ENCODE measurements at places on chromosomes 5 and 9.

DNA sequence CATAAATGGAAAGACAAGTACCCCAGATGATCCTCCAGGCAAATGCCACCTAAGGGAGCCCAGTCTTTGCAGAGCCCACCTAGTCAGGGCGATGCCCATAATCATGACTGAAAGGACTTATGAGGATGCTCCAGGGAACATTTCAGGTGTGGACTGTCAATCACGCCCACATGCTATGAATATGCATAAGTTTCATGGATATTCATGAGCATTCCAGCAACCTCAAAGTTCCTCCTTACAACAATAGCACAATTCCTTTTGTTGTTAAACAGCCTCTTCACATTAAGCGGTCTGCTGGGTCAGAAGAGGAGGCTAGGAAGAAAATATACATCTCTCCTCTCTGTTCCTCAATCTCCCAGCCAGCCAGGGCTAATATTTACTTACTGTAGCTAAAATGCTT lies 161.6 kb downstream of the C5orf15 start:
- DNase-seq, result no peak

DNA sequence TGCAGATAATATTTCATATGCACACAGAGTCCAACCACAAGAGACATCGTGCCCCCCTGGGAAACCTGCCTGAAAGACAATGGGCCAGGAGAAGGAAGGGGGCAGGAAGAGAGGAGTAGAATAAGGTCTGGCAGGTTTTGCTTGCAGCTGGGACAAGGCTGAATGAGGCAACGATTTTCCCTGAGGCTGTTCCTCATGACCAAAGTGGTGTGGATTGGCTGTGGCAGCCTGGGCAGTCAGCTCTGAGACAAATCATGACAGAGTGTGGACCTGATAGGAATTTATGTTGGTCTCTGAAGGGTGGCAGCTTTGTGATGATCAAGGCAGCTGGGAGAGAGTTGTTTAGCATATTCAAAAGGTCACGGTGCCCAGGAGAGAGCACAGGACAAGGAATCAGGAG lies 119.3 kb downstream of the NMUR2 start:
- no peak for DNase-seq

DNA sequence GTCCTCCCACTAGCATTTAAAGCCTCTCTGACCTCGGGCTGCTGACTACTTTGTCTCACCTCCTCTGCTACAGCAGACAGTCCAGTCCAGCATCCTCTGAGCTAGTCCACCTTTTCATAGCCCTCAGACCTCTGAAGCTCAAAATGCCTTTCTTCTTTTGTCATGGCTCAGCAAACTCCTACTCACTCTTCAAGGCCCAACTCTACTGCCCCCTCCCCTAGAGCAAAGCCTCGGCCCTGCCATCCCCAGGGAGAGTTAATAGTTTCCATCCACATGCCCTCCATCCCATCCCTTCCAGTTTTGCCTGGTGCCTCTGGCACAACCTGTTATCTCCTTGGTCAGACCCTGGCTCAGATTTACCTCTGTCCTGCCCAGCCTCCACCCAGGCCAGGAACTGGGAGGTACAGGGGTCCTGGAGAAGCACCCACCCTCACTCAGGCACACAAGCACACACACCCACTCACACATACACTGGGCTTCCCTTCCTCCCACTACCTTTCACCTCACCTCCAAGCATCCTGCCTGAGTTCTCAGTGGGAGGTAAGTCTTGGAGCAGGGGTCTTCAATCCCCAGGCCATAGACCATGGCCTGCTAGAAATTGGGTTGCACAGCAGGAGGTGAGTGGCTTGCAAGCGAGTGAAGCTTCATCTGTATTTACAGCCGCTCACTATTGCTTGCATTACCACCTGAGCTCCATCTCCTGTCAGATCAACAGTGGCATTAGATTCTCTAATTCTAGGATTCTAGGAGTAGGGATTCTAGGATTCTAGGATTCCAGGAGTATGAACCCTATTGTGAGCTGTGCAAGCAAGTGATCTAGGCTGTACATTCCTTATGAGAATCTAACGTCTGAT lies 18.1 kb downstream of the PDLIM4 start:
- DNase-seq, result no peak

DNA sequence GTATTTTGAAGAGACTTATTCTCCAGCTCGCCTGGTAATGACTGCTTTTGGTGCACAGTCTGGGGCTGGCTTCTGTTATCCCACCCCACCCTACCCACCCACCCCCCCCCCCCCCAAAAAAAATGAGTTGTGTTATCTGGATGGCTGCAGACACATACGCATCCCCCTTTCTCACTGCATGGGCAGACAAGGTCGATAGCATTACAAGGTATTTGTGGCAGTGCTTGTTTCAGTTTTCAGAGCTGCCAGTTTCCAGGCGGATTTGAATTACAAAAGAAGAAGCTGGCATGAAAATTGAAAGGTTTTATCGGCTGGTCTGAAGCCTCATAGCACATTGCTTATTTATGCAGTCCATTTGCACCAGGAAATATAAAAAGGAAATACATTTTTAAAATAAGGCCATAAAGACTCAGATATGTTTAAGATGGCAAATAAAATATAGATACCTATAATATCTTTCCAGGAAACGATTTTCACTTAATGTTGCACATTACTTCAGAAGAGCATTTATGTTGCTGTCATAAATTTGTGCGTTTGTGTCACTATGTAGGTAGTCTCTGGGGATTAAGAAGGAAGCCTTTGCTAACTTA lies 85.1 kb upstream of the GRHPR start:
- DNase-seq, result no peak

DNA sequence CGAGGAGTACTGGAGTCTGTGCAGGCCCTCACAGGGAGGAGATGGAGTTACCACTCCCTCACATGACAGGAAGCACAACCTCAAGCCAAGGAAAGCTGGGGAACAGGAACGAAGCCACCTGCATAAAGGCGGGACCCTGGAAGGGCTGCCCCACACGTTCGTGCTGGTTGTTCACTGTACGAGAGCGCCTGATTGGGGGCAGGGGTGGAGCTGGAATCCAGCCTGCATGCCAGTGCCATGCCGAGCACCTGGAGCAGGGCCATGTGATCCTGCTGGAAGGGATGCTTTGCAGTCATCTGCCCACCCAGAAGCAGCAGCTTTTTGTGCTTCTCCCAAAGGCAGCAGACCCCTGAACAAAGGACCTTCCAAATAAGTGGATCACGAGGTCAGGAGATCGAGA lies 11.4 kb downstream of the GRM6 start:
- DNase-seq, result no peak

DNA sequence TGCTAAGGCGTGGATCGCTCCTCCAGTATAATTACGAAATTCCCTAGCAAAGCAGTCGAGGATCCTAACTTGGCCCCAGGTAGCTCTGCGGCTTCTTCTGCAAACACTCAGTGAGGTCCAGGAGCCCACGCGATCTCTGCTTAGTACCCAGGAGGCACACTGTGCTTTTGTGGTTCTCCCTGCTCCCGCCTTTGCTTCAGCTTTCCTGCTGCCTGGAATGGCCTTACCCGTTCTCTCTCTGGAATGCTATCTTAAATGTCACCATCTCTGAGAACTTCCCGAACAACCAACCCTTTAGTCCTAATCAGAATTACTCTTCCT lies 639 bp downstream of the INVS start:
- DNase-seq, result no peak

DNA sequence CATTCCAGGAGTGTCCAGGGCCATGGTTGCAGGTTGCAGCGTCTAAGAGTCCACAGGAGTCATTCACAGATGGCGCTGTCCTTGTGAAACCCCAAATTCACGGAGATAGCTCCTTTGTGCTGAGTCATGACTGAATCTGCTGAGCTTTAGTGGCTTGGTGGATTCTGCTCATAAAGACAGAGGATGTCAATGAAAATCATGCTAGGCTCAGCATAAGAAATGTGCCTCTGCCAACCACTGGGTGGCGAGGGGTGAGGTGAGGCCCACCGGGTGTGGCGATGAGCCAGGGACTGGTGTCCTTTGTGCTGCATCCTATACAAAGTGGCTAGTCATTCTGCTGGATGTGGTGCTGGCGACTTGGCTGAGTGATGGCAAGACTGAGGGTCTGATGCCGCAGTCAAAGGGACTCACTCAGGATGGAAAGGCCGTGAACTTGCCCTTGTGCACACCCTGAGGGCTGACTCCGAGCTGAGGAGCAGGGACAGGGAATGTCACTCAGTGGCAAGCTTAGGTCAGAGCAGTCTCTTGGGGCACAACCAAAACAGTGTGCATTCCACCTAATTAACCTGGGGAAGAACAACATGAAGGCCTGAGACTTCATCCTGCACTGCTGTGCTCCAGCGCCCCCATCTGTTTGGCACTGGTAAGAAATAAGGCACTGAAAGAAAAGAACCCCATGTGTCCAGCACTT lies 71.5 kb downstream of the DAP start:
- DNase-seq, result no peak

DNA sequence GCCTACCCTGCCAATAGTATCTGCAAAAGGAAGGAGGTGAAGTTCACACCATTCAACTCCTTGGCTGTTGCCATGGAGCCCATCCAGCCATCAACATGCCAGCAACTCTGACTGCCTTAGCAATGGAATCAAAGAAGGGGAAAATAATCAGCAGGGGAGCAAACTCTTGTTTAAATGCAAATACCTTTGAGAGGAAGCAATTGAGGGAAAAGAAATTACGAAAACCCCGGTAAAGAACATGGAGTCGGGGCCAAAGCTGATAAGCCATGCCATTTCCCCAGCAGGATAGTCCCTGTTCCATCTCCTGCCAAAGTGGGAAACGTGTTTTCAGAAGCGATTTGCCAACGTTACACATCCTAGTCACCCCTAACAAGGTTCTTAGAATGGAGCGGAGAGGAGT lies 69.0 kb downstream of the MFAP3 start:
- no peak for DNase-seq

DNA sequence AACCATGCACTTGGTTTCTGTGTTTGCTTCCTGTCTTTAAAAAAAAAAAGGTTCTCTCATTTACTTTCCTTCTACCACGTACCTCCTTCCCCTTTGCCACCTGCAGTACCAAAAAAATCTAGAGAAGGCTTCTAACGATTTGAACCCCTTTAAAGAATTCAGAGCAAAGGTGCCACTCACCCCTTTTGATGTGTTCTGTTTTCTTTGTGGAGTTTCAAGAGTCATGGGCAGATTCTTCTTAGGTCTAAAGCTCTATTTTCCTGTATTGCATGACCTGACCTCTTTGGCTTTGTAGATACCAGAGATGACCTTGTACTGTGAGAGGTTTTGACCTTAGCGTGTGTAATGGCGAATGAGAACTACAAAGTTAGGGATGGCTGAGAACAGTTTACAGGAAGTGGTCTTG lies 29.0 kb downstream of the TXNDC8 start:
- DNase-seq, result no peak

DNA sequence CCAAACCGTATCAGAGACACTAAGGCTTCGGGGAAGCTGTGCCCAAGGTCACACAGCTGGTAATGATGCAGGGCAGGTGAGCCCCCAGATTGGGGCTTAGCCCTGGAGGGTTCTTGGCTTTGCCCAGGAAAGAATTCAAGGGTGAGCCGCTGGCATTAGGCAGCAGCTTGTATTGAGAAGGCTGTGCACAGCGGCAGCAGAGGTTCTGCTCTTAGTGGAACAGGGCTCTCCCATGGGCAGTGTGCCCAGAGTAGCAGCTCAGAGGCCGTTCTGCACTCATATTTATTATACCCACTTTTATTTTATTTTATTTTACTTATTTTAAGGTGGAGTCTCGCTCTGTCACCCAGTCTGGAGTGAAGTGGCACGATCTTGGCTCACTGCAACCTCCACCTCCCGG lies 85.8 kb upstream of the IER5L start:
- DNase-seq, result no peak

GRCh38 chr5:74378464-74378863 lies 262.1 kb downstream of the ENC1 start:
- no peak for DNase-seq

DNA sequence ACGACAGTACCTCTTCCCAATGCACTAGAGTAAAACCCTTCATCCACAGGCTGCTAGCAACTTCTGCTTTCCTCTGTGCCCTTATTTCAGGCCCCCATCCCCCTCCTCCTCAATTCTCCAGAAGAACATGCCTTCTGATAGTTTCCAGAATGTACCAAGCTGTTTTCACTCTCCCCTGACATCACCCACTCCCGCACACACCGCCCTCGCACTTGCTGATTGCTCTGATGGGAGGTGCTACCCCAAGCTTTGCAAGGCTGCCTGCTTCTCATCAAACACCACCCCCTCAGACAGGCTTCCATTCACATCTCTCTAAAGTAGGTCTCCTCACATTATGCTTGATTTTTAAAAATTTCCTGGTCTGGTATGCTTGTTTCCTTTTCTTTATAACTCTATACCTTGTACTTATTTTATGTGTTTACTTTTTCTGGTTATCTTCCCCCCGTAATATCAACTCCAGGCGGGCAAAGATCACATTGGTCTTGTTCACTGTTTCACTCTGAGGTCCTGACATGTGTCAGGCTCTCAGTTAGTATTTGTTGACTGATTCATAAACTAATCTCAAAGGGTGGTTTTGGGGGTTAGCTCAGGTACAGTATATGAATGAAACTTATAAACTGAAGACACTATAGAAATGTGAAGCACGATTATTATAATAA lies 91.0 kb upstream of the C9orf72 start:
- no peak for DNase-seq

- DNase-seq, result no peak
Measured at GRCh38 chr5:74460694-74461093, 179.8 kb downstream of the ENC1 start.

DNA sequence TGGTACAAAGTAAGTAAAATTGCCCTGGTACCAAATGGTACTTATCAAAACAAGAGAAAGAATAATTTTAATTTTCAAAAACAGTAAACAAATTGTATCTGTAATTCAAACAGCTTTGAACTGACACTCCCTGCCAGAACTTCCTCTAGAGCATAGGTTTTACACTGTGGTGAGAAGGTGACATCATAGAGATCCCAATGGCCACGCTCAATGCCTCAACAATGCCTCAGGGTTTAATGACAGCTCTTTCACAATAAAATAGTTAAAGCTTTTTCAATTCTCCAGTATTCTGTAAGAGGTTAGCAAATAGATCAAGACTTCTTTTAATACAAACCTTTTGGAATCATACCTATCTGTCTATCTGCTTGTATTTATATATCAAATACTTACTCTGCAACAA lies 437.1 kb downstream of the PRR16 start:
- DNase-seq, result no peak
